ENCODE measurements at places on chromosomes 11 and 22. TPM values are rescaled to one million over a fixed set of nuclear protein-coding genes. Genes with fewer than 3 reads are reported as not detected.

DNA sequence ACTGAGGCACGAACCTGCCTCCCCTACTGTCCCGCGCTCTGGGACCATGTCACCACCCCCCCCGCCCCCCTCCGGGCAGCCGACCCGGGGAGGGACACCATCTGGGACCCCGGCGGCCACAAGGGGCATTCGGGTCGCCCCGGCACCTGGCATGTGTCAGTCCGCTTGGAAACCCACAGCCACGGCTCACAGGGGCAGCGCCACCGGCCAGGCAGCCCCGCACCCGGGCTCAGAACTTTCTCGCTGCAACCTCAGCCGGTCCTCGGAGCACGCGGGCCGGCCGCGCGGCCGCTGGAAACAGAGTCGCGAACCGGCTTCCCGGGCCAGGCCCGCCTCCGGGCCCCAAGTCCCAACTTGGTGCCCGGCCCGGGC lies 159.9 kb upstream of the GRK3 start:
- DNase-seq, result no peak

- peak; percentile 43 for DNase-seq
Measured at GRCh38 chr11:67119585-67120391, 725 bp downstream of the KDM2A start.

DNA sequence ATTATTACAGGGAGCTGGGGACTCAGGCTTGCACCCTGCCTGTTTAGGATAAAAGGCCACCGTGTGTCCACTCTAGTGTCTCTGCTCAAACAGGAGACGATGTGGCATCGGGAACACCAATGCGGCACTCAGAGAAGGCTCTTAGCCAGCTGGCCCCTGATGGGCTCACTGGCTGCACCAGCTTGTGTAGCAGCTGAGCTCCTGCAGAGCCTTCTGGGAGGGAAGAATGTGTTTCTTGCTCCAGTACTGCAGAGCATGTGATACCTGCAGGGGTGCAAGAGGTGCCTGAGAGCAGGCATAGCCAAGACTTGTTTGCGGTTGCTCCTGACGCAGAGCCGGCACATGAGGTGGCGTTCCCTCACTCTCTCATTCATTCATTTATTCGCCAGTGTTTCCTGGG lies 44.4 kb upstream of the KCNQ1OT1 start:
- DNase-seq, result peak; percentile 31

Gene C11orf65
- total RNA-seq, result 0.64 TPM

Gene DGAT2
- 6.7 TPM for total RNA-seq

All from psoas muscle (tissue), 8 donors.